ENCODE measurements at places on chromosomes 3 and 15. TPM values are rescaled to one million over a fixed set of nuclear protein-coding genes. Genes with fewer than 3 reads are reported as not detected.

GRCh38 chr15:58361273-58361759 is 70.5 kb upstream of the LIPC start:
- no peak for DNase-seq

The CATSPER2 gene
- 0.03 TPM for total RNA-seq

DNA sequence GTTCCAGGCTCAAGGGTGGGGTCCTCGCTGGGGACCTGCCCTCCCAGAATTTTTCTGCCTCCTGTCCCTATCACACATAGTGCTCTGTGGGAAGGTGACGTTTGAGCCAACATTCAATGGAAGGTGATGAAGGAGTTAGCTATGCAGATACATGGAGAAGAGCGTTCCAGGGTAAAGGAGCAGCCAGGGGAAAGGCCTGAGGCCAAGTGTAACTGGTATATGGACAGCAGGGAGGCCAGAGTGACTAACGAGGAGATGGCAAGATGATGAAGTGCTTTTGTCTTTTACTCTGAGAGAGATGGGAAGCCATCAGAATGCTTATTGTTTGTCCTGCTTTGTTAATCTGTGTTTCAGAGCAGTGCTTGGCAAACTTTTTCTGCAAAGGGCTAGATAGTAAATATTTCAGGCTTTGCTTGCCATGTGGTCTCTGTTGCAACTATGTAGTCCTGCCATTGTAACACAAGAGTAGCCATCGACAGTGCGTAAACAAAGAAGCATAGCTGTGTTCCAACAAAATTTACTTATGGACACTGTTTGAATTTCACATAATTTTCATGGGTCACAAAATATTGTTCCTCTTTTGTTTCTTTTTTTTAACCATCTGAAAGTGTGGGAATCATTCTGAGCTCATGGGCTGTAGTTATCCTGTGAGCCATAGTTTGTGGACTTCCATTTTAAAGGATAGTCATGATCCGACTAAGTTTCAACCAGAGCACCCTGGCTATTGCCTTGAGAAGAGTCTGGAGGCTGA is 25.8 kb upstream of the PIAS1 start:
- no peak for DNase-seq

GRCh38 chr15:68098465-68098864 is 44.4 kb downstream of the PIAS1 start:
- no peak for DNase-seq

- DNase-seq: no peak
Measured at GRCh38 chr15:67824976-67825880, at the start of gene SKOR1. SKOR1 (plus strand) TSS chr15:67825509; CDS start chr15:67825603, 94 bp downstream.

DNA sequence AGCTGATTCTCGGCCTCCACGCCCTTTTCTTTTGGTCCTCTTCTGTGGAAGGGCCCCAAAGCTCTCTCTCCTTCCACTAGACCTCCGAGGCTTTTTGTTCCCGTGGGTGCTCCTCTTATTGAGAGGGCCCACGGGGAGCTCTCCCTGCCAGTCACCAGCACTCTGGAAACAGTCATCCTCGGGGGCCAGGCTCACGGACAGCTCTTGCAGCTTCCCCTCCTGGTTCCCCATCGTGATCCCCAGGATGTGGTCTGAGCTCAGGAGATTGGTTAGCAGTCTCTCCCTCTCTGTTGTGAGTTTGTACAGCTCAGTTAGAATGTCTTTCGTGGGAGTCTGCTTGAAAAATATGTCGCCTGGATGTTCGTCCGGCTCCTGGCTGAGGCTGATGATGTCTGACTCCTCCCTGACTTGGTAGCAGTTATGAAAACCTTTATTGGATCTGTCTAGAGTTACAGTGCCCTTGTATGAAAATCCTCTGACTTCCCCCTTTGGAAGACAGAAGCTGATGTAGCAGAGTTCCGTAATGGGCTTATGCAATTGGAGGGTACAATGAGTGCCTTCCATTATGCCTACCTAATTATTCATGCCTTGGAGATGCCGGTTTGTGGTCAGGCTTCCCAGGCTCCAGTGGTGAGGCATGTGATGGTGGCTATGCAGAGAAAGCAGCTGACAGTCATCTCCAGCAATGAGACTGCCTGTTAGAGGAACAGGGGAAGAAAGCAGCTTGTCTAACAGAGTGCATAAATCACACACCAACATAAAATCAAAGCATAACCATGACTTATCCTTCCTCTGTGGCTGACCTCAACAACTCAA is 40.0 kb downstream of the FMN1 start:
- peak; percentile 97 for DNase-seq

GRCh38 chr3:8964436-8965370 is 1.4 kb upstream of the RAD18 start:
- DNase-seq: peak; percentile 96

The ICE2 gene
- 13.5 TPM for total RNA-seq

DNA sequence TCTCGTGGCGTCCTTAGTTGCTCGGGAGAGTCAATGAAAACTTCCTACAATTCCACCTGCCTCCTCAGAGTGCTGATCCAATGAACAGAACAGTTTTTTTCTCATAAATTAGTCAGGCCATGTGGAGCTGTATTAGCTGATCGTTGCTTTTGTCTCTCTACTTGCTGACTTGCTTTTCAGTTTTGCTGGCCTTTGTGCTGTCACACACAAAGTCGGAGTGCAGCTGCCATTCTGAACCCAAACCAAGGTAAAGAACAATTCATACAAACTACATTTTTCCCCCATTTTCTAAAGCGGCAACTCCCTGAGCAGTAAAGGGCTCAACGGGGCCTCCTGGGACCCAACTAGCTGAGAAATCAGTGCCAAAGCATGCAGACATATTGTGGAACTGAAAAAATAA is 43.1 kb downstream of the MEIS2 start:
- no peak for DNase-seq

DNA sequence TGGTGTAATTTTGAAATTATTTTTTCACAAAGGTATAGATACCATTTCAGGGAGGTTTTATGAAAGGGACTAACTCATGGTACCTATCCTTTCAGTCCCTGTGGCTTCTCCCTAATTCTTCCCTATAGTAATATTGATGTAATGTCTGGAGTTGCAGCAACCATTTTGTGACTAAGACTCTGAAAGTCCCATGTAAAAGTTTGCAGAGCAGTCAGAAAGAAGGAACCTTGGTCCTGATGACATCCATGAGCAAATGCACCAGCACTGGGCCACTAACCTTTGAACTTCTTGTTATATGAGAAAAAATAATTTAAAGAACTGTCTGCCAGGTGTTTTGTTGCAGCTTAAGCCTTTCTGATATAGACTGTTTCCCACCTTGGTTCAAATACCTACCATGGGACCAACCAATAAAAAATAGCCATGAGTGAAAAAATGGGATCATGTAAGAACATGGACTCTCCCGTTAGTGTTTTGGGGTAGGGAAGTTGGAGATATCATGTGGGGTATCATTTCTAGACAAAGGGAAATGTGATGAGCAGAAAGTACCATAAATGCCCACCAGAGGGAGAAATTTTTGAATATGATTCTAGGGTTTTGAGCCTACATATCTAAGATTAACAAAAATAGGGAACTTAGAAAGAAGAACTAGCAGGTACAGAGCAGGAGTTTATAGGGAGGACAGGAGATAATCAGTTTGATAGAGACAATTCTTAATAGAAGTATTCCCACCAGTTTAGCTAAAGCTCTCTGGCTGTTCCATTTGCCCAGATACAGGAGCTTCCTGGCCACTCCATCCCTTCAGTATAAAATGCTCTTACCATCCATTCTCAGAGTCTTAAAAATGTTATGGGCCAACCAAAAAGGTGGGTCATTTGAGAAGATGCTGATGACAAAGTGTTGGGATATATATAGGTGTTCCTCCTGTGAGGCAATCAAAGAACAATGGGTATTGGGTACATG is 3.4 kb upstream of the CPOX start:
- DNase-seq: peak; percentile 40

The DISP2 gene
- 1.8 TPM for total RNA-seq
